ENCODE measurements at places on chromosomes 16 and 17.

- no peak for DNase-seq
Measured at GRCh38 chr17:41494524-41494923, 4.8 kb upstream of the KRT36 start.

DNA sequence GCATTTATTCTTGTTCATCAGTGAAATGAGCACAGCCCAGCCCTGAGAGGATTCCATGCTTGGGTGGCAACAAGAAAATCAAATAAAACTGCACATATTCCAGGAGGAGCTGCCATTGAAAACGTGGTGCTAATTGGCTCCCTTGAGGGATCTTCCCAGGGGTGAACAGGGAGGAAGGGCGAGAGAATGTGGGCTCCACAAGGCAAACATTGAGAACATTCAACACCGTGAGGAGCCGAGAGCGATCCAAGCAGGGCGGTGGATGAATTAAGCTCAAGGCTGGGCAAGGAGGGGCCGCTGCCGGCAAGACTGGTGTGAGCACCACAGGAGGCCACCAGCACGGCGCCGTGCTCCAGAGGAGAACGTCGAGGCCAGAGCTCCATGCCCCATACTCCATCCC is 166.9 kb downstream of the C16orf95 start:
- DNase-seq, result no peak

- DNase-seq, result no peak
Measured at GRCh38 chr17:21263376-21263775, 10.2 kb upstream of the NATD1 start.

DNA sequence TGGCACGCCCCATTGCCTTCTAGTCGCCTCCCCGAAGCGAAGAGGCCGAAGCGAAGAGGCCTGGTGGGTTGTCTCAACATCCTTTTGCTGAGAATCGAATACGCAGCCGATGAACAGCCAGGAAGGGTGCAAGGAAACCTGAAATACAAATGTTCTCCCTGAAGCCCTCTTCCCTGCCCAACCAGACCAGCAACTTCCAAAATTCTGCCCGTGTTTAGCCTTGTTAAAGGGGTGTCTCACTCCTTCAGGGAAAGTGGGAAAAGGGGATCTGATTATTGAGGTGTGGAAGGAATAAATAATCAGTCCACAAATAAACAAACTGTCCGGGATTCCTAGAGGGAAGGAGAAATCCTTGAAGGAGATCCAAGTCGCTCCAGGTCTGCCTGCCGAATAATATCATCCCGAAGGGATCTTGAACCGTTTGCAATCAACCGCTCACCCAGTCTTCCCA is 1.4 kb upstream of the FOXC2 start:
- no peak for DNase-seq

- no peak for DNase-seq
Measured at GRCh38 chr17:1915889-1916288, 86.1 kb downstream of the RPA1 start.

- DNase-seq, result no peak
Measured at GRCh38 chr17:323721-324571, 28.7 kb downstream of the RPH3AL start.

- no peak for DNase-seq
Measured at GRCh38 chr16:31507617-31507928, 618 bp downstream of the RUSF1 start.

- no peak for DNase-seq
Measured at GRCh38 chr17:73348018-73348828, 36.4 kb upstream of the CDC42EP4 start.

- no peak for DNase-seq
Measured at GRCh38 chr17:77548967-77549366, 408.2 kb downstream of the SEC14L1 start.

DNA sequence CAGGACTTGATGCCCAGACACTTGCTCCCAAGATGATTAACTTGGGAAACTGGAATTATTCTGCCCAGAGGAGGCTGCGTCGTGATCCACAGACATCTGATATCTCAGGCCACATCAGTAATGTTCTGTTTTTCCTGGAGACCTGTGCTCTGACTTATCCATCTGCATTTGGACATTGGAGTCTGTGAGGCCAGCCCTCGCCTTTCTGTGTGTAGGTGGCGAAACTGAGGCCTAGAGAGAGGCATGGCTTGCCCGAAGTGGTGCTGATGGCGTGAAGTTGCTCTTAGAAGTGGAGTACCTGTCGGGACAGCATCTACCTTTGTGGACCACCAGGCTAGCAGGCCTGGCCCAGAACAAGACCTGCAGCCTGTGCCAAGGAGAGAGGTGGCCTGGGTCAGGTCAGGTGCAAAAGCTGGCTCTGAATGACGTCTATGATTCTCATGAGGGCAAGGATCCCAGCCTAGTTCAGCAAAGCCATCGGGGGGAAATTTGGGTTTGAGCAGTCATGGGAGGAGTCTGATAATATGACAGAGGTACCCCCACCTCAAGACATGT is 186.8 kb upstream of the ZNF469 start:
- no peak for DNase-seq

DNA sequence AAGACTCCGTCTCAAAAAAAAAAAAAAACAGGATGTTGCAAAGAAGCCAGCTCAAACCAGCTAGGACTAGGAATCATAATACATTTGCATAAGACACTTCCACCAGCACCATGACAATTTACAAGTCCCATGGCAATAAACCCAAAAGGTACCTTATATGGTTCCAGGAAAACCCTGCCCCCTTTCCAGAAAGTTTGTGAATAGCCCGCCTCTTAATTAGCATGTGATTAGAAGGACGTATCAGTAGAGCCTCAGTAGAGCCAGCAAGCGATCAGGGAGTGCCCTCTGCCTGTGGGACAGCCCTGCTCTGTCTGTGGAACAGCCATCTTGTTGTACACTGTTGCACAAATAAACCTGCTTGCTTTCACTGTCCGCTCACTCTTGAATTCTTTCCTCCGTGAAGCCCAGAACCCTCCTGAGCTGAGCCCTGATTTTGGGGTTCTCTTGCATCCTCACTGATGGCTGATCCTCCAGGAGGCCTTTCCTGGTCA is 14.0 kb downstream of the NUPR1 start:
- DNase-seq, result no peak

DNA sequence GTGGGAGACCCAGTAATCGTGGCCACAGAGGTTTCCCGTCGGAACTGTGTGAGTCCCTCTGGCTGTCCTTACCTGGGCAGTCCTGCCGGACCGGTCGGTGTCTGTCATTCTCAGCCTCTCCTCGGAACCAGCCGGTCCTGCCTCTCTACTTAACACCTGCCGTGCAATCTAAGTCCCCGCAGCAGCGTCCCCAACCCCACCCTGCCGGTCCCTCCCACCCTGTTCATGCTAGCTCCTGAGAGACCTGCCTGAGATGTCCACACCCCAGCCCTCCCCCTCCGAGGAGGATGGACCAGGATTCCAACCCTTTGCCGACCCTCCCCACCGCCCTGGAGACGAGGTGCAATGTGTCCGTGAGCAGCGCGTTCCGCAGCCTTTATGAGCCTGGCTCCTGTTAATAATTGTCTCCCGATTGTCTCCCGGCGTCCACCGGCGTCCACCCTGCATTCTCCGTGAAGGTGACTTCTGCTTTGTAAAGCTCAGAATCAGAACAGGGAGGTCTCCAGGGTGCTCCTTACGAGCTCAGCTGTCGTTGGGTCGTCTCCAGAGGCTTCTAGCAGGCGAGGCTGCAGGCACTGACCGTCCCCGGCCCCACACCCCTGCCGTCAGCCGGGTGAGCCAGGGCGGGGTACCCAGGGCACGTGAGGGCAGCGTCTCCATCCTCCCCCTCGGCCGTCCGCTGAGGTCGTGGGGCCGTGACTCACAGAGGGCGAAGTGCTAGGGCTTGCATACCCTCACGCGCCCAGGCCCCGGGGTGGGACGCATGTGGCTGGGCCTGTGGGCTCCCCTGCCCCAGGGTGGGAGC is 10.1 kb downstream of the METRNL start:
- no peak for DNase-seq

Measured in T follicular helper cell (primary cell).